ENCODE measurements at places on chromosomes 3 and 15.

DNA sequence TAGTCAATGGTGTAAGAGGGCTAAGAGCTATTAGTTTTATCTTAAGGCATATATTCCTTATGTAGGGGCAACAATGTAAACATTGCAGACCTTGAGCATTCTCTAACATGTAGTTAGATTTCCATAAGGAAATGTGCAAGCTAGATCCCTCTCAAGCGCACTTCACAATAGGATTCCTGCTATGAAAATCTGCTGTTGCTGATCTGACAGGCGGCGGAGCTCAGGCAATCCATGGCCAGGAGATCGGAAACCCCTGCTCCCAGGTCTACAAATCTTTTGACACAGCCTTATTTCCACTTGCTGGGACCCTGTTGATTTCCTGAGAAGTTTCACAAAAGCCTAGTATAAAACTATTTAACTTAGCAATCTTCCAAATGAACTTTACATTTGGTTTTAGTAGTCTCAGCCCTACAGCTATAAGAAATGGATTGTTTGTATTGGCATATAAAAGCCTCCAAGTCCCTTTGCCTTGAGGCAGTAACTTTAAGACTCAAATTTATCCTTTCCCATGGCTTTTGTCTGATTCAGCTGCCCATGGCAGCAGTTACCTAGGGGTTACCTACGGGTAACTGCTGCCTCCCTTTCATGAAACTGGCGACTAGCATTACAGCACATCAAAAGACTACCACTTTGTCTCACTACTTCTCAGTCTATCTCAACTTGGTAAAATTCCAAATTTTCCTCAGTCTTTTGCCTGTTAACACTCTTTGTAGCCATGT, 22.7 kb downstream of the TRA2B start:
- DNase-seq: no peak

DNA sequence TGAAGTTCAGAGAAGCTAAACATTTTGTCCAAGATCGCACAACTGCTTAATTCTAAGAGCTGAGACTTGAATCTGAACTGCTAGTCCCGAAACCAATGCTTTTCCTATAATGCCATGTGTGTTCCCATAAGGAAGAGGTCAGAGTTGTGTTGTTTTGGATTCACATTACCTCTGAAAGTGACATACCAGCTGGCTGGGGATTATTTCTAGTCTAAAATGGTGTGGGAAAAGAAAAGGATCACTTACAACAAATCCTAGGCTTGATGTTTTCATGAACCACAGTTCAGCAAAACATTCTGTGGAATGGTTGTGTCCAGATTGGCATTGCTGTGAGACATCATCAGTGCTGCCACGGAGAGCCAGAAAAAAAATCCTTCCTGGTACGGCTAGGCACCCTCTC, 35.0 kb upstream of the LRRC3B start:
- no peak for DNase-seq

DNA sequence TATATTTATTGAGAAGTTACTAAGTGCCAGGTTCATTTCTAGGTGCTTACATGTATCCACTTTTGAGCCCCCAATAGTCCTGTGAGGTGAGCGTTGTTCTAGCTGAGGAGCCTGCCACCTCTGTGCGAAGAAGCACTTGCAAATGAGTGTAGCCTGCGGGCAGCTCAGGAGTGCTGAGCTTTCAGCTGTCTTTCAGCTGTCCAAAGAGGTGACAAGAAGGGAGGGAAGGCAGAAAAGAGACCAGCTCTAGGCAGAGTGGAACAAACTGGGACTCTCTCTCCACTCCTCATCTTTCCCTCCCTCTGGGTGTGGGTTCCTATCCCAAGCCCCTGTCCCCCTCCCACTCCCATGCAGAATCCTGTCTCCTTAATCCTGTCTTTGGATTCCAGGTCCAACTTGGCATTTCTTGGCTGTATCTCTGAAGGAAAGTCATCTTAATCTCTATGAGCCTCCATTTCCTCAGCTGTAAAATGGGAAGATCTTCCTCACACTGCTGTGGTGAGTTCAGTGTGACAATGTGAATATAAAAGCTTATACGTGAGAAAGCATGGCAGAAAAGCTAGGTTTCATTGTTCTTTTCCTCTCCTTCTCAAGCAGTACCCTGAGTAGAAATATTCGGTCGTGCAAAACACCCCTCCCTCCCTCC, 6.7 kb upstream of the SRP14 start:
- DNase-seq: no peak

GRCh38 chr3:32569540-32570420, 878 bp downstream of the DYNC1LI1 start:
- peak; percentile 79 for DNase-seq

GRCh38 chr15:59283717-59284391, 77.2 kb downstream of the LDHAL6B start:
- no peak for DNase-seq

- no peak for DNase-seq
These were observed 44.9 kb upstream of the ZNF385D start for GRCh38 chr3:21795921-21796320.

DNA sequence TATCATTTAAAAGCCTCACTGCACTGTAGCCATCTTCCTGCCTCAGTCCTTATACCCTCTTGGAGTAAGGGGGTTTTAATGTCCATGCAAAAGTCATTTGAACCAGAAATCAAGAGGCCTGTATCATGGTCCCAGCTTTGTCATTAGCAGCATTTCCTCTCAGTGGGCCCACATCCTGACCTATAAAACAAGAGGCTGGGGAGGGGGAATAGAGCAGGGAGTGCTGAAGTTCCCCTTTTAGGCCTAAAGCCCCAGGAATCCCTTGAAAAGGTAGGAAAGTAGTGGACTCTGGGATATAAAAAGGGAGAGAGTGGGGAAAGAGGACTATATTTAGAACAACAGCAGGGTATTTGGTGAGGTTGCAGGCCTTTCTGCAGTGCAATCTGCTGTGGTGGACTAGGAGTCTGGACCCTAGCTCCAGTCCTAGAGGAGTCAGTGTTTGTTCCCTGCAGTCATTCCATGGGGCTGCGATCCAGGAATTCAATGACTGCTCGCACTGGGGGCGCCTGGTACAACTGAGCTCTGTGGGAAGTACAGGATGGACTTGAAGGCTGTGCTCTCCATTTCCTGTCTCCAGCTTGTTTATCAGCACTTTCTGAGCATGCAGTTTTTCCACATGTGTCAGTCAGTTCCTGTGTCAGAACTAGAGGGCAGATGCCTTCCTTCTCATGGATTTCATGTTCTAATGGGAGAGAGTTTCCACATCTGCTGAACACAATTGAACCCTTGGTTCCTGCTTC, 46.8 kb downstream of the PDHB start:
- peak; percentile 41 for DNase-seq

DNA sequence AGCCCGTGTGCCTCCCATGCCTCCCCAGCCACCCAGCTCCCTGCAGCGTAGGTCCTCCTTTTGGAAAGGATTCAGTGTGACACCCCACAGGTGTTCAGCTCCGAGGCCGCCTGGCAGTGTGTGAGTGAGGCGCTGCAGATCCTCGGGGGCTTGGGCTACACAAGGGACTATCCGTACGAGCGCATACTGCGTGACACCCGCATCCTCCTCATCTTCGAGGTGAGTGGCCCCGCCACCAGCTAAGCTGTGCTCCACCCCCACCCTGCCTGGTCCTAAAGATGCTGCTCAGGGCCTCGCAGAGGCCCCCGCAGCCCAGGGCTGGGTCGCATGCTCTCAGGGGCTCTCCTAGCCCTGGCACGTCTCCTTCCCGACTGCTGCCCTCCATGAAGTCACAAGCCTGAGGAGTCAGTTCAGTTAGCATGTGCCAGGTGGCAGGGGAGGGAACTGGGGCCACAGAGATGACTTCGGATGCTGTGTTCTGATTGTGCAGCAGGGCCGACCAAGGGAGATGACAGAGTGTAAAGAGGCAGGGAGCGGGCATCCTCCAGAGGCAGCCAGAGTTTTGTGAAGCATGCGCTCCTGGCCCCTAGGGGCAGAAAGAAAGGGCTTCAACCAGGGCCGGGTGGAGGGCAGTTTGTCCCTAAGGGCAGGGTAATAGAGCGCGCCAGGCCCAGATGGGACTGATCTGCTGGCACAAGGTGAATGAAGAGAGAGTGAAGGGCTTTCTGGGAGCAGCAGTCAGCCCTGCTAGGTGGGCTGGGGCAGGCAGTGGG, 26.8 kb downstream of the ACAD9 start:
- no peak for DNase-seq

- DNase-seq: no peak
These were observed 11.2 kb upstream of the ABTB1 start for GRCh38 chr3:127661600-127661999.

- DNase-seq: no peak
These were observed 19.6 kb downstream of the FLNB start for GRCh38 chr3:58027704-58028317.

DNA sequence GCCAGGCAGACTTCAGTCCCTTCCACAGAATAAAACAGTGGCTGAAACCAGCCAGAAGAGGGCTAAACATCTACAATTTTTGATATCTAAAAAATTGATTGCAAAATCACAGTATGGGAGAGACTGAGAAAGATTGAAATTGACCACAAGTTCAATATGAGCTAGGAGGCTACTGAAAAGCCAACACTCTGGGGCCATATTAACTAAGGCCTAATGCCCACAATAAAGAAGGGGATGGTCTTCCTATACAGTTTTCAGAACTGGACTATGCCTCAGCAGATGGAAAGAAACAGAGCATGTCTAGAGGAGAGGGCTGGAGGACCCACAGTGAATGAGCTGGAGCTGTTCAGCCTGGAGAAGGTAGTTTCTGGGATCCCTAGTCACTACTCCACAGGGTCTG, 53.2 kb downstream of the WNT7A start:
- DNase-seq: no peak

- DNase-seq: peak; percentile 25
These were observed 176.0 kb upstream of the TRIM42 start for GRCh38 chr3:140501770-140502364.

DNA sequence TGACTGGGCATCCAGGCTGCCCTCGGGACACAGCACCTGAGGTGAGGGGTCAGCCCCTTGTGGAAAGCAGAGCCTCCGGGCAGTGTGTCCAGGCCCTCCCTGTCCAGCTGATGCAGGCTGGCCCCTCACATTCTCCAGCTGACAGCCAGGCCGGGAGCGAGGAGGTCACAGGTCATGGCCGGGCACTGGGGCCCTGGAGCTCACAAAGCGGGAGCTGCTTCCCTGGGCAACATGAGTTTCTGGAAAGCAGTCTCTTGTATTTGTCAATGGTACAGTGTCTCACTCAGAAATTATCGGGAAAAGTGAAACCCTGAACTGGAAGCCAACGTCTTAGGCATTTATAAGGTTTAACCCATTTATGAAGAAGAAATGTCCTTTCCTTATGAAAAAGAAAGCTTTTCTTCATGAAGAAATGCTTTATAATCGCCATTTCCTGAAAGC, 118.5 kb downstream of the OPA1 start:
- DNase-seq: no peak

DNA sequence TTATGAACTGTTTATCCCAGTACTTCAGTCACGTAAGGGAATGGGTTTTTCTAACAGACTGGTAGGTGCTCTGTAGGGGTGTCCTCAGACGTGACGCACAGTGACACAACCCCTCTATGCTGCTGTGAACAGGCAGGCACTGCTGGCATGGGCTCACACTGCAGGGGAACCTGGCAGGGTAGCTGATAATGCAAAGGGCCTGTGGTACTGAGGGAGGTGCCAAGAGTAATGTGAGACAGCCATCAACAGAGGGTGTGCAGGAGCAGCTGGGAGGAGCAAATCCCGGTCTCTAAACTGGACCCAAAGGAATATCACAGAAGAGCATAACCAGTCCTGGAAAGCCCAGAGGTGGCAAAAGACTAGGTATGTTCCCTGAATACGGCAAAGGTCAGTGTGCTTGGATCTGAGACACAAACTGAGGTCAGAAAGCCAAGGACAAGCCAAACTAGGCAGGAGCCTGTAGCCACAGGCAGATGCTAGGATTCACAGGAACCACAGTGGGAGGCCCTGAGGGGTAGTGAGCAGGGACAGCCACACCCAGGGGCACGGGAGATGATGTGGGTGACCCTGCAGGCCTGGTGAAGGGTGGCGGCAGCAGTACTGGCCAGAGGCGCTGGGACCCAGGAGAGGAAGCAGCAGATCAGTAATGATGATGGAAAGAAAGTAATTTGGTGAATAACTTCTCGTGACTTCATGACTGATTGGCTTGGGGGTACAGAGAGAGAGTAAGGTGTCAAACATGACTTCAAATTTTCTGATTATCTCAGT, 248.1 kb upstream of the CHRNA7 start:
- no peak for DNase-seq

DNA sequence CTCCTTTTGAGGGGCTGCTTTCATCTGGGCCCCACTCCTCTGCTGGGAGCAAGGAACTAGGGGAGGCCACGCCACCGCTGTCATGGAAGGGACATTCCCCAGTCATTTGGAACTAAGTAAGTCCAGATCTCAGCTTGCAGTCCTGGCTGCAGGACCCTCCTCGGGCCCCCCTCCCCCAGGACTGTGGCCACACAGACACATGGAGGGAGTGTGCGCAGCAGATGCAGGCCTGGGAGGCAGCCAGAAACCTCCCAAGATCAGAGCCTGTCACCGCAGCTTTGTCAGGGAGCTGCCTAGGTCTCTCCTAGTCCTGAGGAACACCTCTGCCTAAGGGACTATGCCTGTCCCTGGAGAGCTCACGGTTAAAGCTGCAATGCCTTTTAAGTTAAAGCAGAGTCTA, 7.3 kb upstream of the SEMA3F start:
- no peak for DNase-seq

GRCh38 chr3:19002606-19003005, 145.7 kb upstream of the KCNH8 start:
- no peak for DNase-seq

DNA sequence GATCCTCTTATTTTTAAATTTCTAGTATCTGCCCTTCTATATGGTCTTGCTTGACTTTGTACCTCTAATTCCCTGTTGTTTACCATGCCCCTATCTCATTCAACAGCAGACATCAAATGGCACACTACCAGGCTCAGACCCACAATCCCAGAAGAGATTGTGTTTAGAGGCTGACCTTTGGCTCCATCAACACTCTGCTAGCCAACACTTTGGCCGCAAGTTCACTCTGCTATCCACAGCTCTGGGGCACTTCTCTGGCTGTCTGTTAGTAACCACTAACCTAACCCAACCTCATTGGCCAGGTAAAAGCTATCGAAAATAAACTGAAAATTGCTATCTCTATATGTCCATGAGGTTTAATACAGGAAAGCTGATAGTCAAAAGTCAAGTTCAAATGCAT, 646.0 kb upstream of the CCDC54 start:
- DNase-seq: no peak
